ENCODE measurements at places on chromosomes 2 and 18.
A peak's percentile ranks its signal among the peaks of the same experiment; 100 is the strongest.

GRCh38 chr2:120867290-120868241 is 131.9 kb downstream of the GLI2 start:
- DNase-seq: no peak

DNA sequence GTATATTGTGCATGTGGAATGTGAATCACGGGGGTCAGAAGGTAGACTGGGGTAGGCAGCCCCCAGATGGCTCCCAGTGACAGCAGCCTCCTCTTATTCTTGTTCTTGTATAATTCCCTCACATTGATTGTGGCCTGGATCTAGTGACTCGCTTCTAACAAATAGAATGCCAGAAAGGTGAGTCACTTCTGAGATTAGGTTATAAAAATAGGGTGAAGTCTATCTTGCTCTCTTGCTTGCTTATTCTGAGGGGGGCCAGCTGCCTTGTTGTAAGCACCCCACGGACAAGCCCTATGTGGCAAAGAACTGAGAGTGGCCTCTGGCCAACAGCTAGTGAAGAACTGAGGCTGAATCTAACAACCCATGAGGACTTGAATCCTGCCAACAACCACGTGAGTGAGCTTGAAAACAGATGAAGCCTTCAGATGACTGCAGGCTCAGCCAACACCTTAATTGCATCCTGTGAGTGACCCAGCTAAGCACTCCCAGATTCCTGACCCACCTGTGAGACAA is 15.6 kb upstream of the RMND5A start:
- no peak for DNase-seq

DNA sequence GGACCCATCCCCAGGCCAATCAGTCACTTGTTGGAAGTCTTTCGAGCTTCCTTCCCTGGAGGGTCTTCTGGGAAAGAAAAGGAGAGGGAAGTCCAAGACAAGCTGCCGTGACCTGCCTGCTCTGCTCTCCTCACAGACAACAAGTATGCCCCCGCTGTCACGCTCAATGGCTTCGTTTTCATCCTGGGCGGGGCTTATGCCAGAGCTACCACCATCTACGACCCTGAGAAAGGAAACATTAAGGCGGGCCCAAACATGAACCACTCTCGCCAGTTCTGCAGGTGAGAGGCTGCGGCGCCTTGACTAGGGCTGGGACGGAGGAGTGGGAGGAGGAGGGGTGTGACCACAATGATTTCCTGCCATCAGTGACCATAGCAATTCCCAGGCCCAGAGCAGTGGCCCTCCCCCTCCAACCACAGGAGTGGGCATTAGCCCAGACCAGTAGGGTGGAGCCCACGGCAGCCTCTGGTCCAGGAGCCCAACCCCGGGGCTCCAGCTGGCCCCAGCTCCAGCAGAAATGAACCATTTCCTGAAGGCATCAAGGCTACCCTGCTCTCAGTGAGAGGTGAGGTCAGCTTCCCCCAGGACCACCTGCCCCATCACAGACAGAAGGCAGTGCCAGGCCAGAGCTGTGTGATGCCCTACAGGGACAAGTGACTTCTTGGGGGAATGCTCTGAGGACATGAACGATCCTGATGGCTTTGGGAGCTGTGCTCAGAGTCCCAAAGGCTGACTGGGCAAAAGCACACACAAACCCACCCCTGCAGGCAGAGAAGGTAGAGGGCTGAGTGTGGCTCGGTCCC is 223.1 kb downstream of the ATAD2B start:
- no peak for DNase-seq

GRCh38 chr2:35081001-35081621 is 1274.5 kb upstream of the CRIM1 start:
- no peak for DNase-seq

DNA sequence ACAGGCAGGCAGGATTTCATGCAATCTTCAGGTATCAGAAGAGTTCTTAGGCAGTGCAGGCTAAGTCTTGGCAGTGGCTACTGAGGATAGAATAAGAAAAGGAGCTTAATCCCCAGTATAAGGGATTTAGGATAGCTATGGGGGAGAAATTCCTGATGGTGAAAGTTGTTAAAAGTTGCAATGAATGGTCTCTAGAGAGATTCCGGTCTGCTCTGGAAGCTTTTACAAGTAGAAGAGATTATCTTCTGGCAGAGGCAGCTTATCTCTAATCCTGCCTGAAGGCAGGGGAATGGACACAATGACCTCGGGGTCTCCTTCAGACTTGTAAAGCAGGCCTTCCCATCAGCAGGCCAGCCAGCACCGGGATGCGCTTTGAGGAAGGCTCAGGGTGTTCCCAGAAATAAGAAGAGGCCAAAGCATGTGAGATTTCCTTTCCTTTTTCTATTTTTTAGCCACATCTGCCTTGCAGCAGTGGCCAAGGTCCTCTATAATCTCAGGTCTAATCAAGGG is 253.9 kb upstream of the KLHL29 start:
- no peak for DNase-seq

DNA sequence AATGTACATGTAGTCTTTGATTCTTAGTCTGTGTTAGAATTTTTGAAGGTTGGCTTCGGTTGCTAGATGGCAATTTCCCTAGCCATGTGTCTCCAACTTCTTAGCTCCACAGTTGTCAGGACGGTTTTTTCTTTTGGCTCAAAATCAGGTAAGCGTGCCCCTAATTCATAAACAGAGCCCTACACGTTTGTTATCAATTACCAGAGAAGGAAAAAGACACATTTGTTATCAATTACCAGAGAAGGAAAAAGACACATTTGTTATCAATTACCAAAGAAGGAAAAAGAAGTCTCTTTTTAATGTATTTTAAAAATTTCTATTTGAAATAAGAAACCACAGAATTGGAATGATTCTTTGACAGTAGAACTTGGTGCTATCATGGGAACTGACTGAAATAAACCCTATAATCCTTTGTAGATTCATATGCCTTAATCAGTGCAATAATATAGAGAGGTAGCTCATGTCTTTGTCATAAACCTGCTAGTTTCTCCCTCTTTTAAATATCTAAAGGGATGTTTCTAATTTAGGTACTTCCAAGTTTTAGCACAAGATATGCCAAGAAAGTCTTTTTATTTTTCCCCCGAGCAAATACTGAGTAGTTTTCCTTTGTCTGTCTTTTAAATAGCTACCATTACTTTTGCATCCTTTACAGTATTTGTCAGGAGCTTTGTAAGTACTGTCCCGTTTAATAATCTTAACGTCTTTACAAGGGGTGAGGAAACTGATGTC is 35.9 kb downstream of the CAMKMT start:
- DNase-seq: no peak

DNA sequence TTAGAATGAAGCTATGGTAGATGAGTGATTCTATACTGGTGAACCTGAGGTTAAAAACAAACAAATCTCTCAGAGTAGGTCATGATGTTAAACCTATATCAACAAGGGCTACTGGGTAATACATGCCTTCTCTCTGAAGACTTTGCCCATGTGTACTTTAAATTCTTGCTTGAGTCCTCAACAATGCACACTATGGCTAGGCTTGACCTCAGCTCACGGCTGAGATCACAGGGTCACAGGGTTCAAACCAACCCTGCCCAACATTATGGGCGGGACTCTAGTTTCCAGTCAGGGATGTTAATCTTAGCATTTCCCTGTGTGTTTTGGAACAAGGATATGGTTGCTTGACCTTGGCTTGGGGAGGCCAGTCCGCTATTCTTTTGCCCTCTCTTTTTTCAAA is 7.7 kb downstream of the CD28 start:
- DNase-seq: no peak

DNA sequence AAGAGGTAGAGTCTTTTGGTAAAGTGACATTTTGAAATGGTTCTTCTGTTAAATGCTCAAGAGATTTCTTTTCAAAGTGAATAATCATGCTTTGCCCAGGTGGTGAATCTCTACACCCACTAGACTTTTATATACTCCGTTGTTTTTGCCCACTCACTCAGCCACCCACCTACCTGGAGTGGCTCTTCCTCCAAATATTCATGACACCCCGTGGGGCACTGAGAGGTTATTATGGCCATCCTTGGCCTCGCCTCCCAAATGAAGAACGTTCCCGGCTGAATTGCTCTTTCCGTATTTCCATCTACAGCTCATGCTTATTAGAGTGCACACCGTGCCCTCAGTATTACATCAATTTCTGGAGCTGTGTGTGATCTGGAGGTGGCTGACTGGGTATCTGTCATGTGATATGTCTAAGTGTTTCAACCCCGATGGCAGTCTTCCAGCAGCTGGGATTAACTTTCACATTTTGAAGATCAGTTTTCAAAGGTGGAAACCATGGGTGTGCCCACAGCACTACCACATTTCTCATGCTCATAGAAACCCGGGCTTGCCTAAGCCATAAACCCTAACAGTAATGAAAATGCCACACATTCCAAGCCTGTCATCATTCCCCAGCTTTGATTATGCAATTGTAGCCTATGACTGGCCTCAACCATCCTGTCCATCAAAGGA is 406.6 kb upstream of the MMADHC start:
- DNase-seq: no peak

GRCh38 chr2:176123411-176124109 is 1.0 kb downstream of the HOXD9 start:
- no peak for DNase-seq

- DNase-seq: no peak
These were observed 135.3 kb downstream of the AKAIN1 start for GRCh38 chr18:5061785-5062184.

DNA sequence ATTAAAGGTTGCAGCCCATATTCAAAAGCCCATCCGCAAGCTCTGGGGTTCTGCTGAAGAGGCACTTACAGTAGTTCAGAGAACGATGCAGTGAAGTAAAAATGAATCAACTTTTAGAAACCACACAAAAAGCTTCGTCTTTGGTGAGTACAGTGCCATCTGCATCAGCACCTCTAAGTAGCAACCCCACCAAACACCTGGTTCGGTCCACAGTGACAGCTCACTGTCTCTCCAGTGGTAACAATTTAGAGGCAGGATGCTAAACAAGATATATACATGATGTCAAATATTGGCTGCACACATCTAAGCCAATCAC is 275.4 kb upstream of the TCF4 start:
- DNase-seq: no peak

DNA sequence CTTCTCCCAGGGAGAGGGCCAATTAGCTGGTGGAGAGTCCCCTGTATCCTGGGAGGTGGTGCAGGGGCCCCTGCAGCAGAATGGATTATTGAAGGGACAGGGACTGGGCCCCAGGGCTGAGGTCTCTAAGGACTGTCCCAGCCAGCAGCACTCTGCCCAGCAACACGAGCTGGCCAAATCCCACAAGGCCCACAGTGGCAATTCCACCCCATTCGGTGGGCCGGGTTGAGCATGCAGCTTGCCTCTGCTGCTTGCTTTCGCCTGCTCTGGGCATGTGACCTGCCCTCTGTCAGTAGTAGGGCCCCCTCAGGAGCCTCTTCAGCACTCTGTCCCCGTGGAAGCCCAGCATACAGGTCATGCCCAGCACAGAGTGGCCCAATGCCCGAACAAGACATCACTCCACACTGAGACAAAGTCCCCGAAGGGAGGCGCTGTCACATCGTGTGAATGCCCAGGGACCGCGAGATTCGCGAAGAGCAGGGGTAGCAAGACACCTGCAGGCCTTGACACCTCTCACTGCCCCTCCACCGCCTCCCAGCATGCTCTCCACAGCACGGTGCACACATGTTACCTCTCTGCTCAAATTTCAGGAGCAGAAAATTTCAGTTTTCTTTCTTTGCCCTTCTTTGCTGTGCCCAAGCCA is 65.4 kb downstream of the CRACDL start:
- no peak for DNase-seq

DNA sequence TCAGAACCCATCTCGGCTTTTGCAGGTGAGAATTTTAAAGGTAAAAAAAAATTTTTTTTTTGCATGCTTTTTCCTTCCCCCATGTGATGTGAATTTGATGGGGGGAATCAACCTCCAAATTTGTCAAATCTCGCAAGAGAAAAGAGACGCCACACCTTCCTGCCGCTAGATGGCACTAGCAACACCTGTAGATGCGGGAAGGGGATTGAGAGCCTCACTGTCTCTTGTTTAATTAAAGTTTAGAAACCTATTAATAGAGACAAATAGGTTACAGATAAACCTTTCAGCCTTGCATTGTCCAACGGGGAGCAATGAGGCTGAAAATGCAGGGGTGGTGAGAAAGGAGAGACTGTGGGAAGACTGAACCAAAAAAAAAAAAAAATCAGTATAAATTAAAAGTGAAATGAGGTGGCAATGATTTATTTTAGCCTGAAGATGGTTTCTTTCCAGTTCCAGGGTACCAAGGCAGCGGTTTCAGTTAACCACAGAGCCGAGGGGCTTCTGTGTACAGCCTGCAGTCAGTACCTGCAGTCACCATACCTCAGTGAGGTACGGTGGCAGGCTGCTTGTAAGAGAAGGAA is 84.6 kb downstream of the NRP2 start:
- DNase-seq: peak; percentile 25

- DNase-seq: no peak
These were observed 22.6 kb upstream of the CHN1 start for GRCh38 chr2:175027755-175028154.

GRCh38 chr2:203191961-203192360 is 46.9 kb upstream of the CYP20A1 start:
- DNase-seq: no peak

- DNase-seq: no peak
These were observed at the start of gene NPPC for GRCh38 chr2:231926180-231926741. TSS of gene NPPC (minus strand) at chr2:231926396. CDS start at chr2:231926249, 147 bp downstream.

- DNase-seq: no peak
These were observed 117.4 kb upstream of the ARL5A start for GRCh38 chr2:151945602-151946001.

Data from CD8-positive, alpha-beta T cell (primary cell).